Activated naive CD8-positive, alpha-beta T cell treated with anti-CD3 and anti-CD28 coated beads, Interleukin-2, amount 10 ng/mL, durations not matched to agents 7 days and 5 days (primary cell): ENCODE measurements at places on chromosomes 5 and 9.

GRCh38 chr9:2726650-2727340 is 9.5 kb downstream of the KCNV2 start:
- no peak for DNase-seq

DNA sequence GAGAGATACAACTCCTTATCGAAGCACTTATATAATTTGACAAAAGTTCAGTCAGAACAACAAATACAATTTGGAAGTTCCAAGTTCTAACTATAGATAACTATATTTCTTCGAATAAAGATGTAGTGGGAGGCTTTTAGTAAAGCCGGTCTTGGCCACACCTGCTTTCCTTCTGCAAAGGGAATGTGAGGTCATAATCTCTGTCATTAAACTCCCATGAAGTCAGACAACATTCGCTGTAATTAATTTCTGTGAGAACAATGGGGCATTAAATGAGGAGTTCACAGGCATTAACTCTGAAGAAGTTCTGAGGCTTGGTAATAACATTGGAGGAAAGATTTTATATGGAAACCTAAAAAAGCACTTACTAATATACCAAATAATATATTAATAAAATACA is 67.5 kb downstream of the MCTP1 start:
- no peak for DNase-seq

- no peak for DNase-seq
These were observed 38.4 kb upstream of the SMIM15 start for GRCh38 chr5:61200582-61201155.

DNA sequence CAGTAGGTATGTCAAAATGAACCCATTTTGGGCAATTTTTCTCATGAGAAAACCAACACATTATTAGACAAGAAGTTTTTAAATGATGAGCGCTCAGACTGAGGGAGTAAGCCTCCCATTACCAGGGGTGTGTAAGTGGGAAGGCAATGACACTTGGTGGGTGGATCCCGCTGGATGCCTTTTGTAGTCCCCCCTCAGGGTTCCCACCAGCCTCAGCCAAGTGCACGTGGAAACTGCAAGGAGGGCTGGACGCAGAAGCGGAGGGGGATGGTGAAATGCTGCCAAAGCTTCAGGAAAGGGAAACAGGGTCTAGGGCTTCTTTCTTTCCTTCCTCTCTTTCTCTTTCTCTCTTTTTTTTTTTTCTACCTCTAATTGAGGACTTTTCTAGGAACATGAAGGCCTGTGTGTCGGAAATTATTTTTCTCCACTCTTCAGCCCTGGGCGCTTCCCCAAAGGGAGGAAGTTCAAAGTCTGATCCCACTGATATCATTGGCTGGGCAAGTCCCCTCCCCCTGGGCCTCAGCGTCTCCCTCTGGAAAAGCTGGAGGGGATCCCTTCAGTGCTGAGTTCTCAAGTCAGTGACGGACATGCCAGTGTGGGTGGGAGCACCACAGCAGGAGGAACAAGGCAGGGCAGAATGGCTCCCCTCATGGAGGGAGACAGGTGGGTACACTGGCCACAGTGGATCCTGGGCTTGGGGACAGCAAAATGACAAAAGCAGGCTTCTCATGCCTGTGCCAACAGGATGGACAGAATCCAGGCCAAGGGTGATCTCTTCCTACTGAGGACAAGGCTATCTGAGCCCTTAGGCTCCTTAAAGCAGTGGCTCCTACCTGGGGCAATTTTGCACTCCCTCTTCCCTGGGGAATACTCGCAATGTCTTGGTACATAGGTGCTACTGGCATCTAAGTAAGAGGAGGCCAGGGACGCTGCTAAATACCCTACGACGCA is 23.9 kb upstream of the SLC25A51 start:
- DNase-seq, result no peak

- no peak for DNase-seq
These were observed 21.3 kb downstream of the DTWD2 start for GRCh38 chr5:118967059-118967508.

GRCh38 chr9:126852086-126852688 is 8.3 kb upstream of the ZBTB34 start:
- no peak for DNase-seq

DNA sequence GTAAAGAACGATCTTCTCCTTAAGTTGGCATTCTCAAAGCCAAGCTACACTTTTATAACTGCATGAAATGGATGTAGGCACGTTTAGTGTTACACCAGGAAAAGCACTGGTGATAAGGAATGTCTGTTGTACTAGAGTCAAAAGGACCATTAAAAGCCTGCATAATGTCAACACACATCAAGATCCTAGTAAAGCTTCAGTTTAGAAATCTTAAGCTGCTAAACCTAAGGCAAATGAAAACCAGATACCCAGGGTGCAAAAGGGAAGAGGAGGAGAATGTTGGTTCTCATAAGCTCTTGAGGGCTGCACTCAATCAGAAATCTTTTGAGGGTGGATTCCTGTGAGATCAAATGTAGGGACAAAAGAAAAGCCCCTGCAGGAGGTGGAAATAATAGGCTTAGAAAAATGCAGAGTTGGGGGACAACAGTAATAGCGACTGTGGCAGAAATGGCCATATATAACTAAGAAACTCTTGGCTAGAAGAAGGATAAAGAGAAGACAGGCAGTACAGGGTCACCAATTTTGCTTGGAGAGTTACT is 148.2 kb downstream of the FBXL17 start:
- DNase-seq, result no peak

DNA sequence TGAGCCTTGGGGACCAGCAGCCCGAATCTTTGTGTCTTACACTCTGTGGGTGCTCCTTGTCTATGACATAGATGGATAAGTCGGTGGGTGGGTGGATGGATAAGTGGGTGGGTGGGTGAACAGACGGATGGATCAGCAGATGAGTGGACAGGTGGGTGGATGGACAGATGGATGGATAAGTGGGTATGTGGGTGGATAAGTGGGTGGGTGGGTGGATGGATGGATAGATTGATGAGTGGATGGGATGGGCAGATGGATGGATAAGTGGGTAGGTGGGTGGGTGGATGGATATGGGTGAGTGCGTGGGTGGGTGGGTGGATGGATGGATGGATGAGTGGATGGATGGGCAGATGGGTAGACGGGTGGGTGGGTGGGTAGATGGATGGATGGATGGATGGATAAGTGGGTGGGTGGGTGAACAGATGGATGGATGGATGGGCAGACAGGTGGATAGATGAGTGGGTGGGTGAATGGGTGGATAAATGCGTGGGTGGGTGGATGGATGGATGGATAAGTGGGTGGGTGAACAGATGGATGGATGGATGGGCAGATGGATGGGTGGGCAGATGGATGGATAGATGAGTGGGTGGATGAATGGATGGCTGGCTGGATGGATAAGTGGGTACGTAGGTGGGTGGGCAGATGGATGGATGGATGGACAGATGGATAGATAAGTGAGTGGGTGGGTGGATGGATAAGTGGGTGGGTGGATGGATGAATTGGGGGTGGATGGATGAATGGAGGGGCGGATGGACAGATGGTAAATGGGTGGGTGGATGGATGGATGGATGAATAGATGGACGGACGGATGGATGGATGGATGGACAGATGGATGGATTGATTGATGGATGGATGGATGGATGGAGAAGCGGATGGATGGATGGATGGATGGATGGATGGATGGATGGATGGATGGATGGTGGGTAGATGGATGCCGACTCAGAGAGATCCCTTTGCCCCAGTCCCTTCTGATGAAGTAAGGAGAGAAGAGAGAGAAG is 121.2 kb downstream of the VAV2 start:
- no peak for DNase-seq

DNA sequence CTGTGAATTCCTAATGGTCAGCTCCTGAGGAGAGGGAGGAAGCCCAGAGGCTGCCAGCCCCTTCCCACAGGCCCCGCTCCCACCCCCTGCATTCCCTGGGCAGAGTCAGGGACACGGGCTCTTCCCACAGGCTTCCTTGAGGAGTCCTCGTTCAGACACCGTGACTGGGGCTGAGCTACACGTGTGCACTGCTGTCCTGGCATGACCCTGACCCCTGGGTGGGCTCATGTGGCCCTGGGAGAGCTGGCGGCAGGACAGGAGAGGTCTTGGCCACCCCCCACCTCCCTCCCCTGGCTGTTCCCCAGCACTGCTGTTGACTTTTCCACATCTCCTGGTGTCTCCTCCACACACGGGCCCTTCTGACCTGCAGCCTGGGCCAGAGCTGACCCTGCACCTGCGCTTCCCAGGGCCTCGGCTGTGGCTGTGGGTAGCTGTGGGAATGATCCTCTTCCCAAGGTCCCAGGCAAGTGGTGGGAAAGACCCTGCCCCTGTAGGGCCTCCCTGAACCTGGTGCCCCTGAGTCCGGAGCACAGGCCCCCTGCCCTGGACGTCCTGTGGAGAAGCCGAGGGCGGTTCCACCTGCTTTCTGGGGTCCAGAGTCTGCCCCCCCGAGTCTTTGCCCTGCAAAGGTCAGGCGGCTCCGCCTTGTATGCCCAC is 56.5 kb upstream of the NKD2 start:
- DNase-seq, result no peak

GRCh38 chr9:12955510-12956163 is 180.8 kb downstream of the LURAP1L start:
- no peak for DNase-seq

GRCh38 chr9:131146186-131146585 is 20.8 kb downstream of the NUP214 start:
- DNase-seq, result no peak

DNA sequence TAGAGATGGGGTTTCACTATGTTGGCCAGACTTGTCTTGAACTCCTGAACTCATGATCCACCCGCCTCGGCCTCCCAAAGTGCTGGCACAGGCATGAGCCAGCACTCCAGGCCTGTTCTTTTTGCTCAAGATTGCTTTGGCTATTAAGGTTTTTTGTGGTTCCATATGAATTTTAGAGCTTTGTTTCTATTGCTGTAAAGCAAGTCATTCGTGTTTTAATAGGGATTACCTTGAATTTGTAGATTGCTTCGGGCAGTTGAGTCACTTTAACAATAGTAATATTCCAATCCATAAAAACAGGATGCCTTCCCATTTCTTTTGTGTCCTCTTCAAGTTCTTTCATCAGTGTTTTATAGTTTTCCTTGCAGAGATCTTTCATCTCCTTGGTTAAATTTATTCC is 22.1 kb downstream of the C6 start:
- DNase-seq, result no peak
